ENCODE measurements at places on chromosomes 3 and 15.

GRCh38 chr3:56110886-56111285 is 357.4 kb downstream of the ERC2 start:
- DNase-seq, result no peak

- DNase-seq, result no peak
Measured at GRCh38 chr3:28485164-28485563, 136.5 kb upstream of the AZI2 start.

DNA sequence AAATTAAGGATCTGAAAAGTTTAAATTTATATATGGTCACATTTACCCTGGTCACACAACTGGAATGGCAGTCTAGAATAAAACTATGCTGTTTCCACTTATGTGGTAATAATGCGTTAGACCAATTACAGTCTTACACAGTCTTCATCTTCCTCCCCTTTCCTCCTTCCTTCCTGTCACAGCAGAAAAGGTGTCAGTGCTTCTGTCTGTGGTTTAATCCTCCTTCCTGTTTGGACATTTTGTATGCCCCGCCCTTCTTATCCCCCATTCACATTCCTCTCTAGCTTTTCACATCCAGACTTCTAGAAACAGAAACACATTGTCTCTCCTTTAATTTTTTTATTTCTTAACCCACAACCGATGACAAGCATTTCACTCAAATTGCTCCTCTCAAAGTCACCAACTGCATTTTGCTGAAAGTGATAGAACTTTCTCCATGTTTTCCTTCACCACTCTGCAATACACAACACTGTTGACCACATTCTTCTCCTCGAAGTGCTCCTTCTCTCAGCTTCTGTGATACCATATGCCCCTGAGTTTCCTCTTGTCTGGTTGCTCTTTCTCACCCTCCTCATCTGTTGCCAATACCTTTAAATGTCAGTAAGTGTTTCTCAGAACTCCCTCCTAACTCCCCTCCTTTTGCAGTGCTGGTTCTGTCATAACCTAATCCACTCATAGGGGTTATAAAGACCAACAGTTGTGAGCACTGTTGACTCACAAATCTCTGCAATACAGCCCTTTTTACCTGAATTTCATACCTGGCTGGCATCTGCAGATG is 271.6 kb downstream of the UBE2E2 start:
- DNase-seq, result no peak

- DNase-seq, result no peak
Measured at GRCh38 chr15:31458596-31459399, 132.2 kb downstream of the KLF13 start.

DNA sequence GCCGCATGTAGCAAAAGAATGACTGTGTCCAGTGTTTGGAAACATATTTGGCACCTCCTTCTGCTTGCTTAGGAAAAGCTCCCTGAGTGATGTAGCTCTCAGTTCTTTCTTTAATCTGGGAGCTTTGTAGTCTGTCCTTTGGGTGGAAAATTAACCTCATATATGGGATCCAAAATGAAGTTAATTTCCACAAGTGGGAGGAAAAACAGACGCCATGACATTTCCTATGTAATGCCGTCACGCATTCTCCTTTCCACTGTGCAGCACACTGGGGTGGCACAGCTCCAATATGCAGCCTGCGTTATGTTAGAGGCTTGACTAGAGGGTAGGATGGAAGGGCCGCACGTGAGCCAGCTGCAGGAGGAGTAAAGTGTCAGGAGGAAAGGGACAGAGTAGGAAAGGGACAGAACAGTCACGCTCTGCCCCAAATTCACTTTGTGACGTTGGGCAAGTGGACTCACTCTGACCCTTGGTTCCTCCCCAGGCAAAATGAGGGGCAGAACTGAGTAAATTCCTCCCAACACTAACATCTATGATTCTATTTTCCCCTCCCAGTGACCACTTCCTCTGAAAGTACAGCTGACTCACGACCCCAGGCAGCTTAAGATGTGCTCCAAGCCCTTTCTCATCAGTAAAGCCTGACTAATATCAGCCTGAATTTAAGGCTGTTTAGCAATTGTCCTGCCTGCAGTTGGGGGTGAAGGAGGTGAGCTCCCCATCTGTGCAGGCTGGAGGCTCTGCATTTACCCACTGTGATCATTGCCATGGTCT is 176.5 kb upstream of the PFN2 start:
- no peak for DNase-seq

DNA sequence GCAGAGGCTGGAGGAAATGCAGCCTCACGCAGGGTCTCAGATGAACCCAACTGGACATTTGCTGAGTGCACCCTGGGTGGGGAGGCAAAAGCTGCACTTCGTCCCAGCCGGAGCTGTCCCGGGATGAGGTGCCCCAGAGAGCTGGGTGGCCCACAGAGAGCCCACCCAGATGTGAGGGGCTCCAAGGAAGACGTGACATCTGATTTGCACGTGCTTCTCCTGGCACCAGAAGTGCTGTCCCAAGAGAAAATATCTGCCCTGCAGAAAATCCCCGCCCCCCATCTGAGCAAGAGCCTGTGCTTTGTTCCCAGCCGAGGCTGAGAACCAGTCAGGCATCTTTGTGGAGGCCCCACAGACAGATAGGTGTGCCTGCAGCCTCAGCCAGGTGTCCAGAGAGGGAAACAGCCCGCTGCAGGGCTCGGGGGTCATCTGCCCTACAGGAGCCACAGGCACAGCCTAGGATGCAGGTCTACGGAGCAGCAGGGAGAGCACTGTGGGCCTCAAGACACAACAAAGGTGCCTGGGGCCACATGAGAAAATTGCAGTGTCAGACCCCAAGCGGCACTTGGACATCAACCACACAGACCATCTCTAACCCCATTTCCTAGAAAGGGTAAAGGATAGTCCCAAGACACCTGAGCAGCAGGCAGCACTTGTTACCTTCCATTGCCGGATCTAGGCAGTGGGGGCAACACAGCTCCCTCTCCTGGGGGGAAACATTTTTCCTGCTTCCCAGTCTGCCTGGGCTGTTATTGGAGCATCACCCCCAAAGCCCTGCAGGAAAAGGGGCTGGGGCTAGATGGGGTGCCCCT is 5.8 kb downstream of the TMIE start:
- DNase-seq, result peak; percentile 45

DNA sequence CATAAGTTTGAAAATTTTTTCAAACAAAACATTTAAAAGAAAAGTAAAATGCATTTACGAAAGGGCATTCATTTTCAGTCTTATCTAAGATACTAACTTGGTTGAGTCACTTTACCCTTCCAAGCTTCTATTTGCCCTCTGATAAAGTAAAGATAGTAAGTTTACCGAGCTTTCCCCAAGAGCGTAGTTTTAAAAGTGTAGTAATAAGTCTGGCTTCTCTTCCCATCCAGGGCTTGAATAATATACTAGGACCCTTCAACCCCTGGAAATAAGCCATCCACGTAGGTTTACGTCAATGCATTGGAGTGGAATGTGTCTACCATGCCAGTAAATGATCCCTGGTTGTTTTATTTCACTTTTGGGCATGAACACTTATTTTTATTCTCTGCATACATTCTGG is 608.3 kb downstream of the NTRK3 start:
- no peak for DNase-seq

DNA sequence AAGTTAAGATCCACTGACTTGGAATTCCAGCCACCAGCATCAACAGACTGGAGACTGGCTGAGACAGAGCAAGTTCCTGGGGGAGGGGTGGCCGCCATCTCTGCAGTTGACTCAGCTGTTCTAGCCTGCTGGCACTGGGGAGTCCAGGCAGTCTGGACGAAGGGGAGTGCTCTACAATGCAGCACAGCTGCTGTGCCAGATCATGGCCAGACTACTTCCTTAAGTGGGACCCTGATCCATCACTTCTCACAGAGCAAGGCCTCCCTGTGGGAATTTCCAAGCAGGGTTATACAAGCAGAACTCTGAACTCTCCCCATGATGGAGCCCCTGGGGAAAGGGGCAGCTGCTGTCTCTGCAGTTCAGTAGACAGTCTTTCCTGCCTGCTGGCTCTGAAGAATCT is 35.2 kb downstream of the PYGO1 start:
- peak; percentile 22 for DNase-seq

GRCh38 chr3:144564011-144564410 is 592.4 kb downstream of the DIPK2A start:
- DNase-seq, result no peak

DNA sequence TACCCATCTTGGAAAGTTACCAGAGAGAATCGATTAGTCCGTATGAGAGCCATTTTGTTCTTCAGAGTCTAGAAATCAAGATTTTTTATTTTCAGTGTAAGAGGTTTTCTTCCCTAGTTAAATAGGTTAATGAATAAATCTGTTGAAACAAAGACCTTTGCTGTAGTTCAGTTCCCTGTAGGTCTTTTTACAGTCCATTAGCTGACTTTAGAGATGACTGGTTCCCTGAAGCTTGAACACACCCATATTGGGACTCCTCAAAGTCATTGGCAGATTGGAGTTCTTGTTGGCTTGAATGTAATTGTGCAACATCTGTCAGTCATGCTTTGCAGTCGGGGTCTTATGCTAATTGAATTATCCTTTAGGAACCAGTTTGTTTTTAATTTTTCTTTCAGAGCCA is 45.3 kb downstream of the SEMA6D start:
- no peak for DNase-seq

- peak; percentile 94 for DNase-seq
Measured at GRCh38 chr3:44584646-44585501, at the start of gene ZNF660. Gene ZNF660, plus strand, starts transcription at chr3:44584964. Its CDS starts 9,230 bp downstream, at chr3:44594194.

GRCh38 chr3:58038675-58039292 is 30.6 kb downstream of the FLNB start:
- DNase-seq, result no peak

DNA sequence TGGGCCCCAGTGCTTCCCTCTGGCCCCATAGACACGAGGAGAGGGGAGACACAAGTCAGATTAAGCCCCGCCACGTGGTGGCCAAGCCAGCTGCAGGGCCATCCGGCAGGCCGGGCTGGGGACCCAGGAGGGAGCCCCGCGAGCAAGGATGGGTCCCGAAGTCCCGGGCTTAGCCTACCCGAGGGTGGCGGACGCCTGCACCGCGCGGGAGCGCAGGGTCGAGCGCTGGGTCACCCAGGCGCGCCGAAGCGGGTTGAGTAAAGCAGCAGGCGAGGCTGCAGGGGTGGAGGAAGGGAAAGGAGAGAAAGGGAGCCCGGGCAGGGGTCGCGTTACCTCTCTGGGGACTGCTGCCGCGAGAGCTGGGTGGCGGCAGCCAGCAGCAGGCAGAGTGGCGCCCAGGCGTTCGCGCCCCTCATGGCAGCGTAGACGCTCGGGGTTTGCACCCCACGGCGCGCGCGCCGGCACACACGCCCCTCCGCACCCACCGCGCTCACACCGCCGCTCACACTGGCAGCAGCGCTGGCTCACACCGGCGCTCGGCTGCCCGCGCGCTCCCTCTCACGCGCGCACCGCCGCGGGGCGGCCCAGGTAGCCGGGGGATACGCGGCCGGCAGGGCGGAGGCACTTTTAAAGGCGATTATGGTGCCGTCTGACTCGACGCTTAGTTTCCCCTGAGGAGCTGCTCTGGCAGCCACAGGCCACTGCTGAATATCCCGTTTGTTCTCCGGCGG is at the start of gene PCOLCE2:
TSS of gene PCOLCE2 (minus strand) at position 603 of the 731 bp plus-strand sequence. CDS start at position 416, 187 bp downstream.
- DNase-seq, result peak; percentile 73

DNA sequence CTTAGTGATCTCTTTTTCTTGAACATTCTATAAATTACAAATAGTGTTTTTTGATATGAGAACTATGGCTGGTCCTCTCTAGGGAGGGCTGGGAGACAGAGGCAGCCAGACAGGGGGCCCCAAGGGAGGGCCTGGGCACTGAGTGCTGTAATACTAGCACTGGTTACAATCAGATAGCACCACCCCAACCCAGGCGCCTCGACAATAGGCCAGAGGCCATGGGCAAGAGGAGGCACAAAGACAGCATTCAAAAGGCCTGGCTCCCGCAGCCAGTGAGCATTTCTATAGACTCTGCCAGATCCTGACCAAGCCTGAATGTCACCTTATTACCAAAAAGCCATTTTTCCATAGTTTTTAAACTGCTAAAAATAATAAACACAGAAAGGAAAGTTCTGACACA is 158.5 kb downstream of the THRB start:
- DNase-seq, result no peak

GRCh38 chr3:132448216-132448961 is 31.1 kb downstream of the DNAJC13 start:
- no peak for DNase-seq

DNA sequence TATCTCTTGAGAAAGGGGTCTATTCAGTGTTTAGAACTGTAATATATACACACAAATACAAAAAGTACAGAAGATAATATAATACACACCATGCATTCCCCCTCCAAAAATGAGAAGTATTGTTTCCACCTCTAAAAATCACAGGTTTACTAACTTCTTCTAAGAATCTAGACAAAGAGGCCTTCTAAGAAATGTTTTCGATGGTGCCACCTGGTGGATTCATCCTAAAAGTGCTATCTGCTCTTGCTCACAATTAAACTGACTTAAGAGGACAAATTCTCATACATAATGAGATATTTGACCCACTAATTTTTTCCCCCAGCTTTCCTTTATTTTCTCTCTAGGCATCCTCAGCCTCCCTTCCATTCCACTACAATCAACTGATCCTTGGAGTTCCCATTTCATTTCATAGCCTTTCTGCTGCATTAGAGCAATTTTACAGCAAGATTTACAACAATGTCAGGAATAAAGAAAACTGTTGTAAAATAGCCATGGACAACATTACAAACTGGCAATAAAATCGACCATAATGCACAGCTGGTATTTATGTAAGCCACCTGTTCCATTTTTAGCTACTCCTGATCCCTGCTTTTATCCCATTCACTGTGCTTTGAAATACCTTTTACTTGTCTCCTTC is 124.6 kb downstream of the ARRDC4 start:
- peak; percentile 36 for DNase-seq

DNA sequence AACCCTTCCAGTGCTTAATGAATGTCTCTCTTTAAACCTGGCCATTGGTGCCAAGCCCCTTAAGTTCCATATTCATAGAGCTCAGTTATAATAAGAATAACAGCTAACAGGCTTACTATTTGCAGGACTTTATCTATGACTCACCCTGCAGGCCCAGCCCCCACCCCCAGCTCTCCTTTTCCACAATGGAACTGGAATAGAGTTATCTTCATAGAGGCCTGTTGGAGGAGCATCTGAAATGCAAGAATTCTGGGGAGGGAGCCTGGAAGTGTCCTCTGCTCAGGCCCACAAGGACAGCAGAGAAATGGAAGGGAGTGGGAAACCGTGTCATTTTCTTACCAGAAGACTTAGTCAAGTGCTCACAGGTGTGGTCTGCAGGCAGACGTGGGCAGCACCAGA is 52.8 kb downstream of the SEMA5B start:
- no peak for DNase-seq
